ENCODE measurements at places on chromosomes 3 and 15.
A peak's percentile ranks its signal among the peaks of the same experiment; 100 is the strongest.

- DNase-seq, result no peak
Observed at GRCh38 chr15:51561271-51561670, 61.3 kb downstream of the DMXL2 start.

DNA sequence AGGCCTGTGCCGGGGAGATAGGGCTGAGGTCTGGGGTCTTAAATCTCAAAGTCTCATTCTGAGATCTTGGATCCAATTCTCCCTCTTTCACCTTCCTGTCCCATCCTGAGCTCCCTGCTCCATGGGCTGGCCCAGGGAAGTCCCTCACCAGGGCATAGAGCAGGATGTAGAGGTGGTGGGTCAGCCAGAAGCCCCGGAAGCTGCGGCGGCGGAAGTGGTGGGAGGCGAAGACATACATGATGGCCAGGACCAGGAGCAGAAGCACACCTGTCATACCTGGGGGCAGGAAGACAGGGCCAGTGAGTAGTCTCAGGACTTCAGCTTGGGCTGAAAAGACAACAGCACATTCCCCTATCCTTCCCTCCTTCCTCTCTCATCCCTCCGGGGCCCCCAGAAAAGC is 16.5 kb downstream of the DUOX2 start:
- no peak for DNase-seq

DNA sequence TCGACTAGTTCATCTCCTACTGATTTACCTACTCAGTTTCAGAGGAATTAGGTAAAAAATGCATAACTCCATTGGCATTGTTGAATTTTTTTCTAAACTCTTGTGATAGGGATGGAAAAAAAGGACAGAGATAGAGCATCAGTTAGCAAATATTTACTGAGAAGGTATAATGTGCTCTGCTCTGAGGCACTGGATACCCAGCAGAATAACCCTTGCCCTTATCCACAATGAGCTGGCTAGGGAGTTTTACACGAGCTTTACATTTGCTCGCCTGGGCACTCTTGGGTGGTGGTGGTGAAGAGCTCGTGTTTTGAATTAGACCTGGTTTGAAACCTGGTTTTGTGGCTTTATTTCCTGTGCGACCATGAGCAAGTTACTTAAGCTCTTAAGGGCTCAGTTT is 149.6 kb downstream of the RORA start:
- DNase-seq, result no peak

GRCh38 chr3:72232331-72232730 is 447.4 kb upstream of the PROK2 start:
- DNase-seq, result no peak

GRCh38 chr3:189756582-189757078 is 125.4 kb downstream of the TP63 start:
- DNase-seq, result no peak

DNA sequence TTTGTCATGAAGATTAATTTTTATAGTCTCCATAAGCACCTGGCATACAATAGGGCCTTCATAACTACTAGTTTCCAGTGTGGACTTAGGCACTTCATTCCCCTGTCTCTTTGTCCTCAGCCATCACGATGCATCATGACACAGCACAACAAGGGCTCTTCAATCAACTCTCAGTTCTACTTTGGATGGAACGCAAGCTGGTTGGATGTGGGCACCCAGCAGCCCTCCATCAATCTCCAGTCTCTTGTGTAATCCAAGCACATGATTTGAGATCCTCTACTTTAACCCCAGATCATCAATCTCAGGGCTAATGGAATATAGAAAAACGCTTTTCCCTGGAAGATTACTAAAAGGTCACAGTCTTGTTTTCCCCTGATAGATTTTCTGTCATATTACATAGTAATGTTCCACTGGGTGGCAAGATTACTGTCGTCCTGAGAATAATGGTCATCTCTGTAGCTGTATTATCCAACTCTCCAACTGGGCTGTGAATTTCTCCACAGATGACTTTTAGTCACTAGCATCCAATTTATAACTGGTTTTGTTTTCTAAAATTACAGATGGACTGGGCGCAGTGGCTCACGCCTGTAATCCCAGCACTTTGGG is 22.9 kb upstream of the CHRNA7 start:
- DNase-seq, result peak; percentile 30

GRCh38 chr3:183809270-183809669 is 16.1 kb downstream of the MAP6D1 start:
- peak; percentile 76 for DNase-seq

GRCh38 chr15:71437919-71438318 is 322.6 kb downstream of the THSD4 start:
- no peak for DNase-seq

- DNase-seq, result no peak
Observed at GRCh38 chr3:161852744-161853143, 356.1 kb downstream of the OTOL1 start.

DNA sequence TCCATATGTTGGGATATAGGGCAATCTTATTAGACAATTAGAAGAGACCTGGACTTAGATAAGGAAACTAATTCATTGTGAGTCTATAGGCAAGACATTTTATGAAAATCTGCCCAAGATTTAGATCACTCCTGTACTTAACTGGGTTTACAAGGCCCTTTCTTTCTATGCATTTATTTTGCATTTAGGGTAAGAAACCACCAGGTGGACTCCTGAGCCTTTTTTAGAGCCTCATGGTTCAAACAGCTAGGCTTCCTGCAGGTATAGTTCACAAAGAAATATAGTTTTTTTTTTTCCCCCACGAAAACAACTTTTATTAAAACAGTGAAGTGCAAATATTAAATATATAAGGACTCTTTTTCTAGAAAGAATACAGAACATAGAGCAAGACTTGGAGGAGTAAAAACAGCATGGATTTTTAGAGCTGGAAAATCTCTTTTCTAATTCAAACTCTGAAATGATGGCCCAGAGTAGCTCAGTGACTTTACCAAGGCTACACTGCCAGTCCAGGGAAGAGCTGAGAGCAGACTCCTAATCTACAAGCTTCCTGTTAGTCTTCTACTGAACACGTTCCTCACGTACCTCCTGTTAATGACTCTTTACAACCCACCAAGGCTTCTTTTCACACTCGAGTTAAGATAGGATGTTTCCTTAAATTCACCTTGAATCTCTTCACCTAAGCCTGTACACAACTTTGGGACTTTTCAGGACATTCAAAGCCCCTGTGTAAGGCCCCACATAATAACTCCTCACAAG is 400.9 kb upstream of the ATP11B start:
- no peak for DNase-seq

GRCh38 chr3:68973639-68974038 is 39.8 kb downstream of the EOGT start:
- DNase-seq, result no peak

- DNase-seq, result peak; percentile 92
Observed at GRCh38 chr3:178084938-178085816, 451.1 kb upstream of the KCNMB2 start.

GRCh38 chr3:177787279-177788041 is 590.2 kb upstream of the TBL1XR1 start:
- DNase-seq, result no peak

DNA sequence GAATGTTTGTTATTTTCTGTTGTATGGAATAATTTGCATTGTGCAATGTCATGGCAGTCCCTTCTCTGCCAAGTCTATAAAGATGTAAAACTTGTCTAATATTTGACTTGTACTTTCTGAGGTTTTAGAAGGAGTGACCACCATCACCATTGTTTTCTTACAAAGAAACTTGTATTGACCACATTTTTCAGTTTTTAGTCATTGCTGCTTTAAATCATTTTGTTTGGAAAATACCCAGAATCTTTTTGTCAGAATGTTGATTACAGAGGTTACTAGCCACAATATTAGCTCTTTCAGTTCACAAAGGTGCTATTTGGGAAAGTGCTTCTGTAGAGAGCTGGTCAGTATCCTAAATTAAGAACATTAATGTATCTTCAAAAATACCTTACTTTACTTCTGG is 532.4 kb upstream of the GBE1 start:
- DNase-seq, result no peak

- DNase-seq, result no peak
Observed at GRCh38 chr3:161295325-161295724, 74.2 kb downstream of the NMD3 start.

GRCh38 chr15:29557171-29557570 is 265.1 kb downstream of the TJP1 start:
- no peak for DNase-seq

GRCh38 chr3:135453326-135453725 is 512.2 kb upstream of the PPP2R3A start:
- no peak for DNase-seq

- peak; percentile 67 for DNase-seq
Observed at GRCh38 chr15:62075595-62076277, 9.0 kb downstream of the C2CD4A start.

GRCh38 chr3:23671851-23672589 is 133.7 kb upstream of the UBE2E1 start:
- no peak for DNase-seq

DNA sequence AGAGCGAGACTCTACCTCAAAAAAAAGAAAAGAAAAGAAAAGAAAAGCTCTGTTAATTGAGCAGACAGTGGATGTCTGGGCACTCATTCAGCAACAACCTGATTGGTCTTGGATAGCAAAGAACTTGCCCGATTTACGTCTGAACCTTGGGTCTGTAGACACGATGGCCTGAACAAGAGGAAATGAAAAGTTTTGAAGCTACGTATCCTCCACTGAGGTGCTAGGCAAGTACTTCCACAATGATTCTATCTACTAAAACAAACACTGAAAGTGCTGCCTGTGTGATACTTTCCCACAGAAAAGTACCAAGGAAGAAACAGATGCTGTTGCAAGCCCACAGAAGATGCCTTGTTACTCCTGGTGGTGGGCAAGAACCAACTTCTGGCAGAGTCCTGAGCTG is 21.8 kb upstream of the MUSTN1 start:
- no peak for DNase-seq

GRCh38 chr15:70761931-70762468 is 1.4 kb downstream of the UACA start:
- DNase-seq, result no peak

Measured in NCI-H510A (cell line).